ENCODE measurements at places on chromosomes 1 and 21. TPM values are rescaled to one million over a fixed set of nuclear protein-coding genes. Genes with fewer than 3 reads are reported as not detected.

DNA sequence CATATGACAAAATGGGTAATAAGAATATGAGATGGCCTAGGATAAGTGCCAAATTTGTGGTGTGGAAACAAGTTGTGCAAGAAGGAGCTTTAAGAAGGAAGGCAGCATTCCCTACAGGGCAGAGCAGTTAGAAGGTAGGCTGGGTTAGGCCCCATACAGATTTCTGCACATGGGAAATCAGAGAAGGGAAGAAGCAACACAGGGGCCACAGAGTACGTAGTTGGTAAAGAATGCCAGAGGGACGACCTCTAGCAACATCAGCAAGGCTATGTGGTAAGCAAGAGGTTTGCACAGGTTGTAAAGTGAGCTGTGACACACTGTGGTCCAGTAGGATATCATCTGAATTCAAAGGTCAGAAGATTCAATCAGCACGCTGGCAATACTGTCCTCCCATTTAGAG is 765.6 kb upstream of the B3GALT2 start:
- H3K4me1 ChIP-seq, result no peaks in the 10 kb centered on the region
- H3K36me3 ChIP-seq, result no peaks in the 10 kb centered on the region
- H3K27me3 ChIP-seq, result no peaks in the 10 kb centered on the region
- no peak overlapping the region for H3K4me3 ChIP-seq
- H3K27ac ChIP-seq, result no peak overlapping the region
- DNase-seq, result no peak

GRCh38 chr1:3660704-3661103 is 8.4 kb downstream of the TP73 start:
- peaks cover 7% of the 10 kb centered on the region for H3K4me1 ChIP-seq
- peaks cover 38% of the 10 kb centered on the region for H3K27me3 ChIP-seq
- no peaks in the 10 kb centered on the region for H3K36me3 ChIP-seq
- H3K27ac ChIP-seq, result no peak overlapping the region
- H3K4me3 ChIP-seq, result no peak overlapping the region

- no peak for DNase-seq
- no peak overlapping the region for H3K27ac ChIP-seq
- no peaks in the 10 kb centered on the region for H3K36me3 ChIP-seq
- H3K4me3 ChIP-seq, result no peak overlapping the region
- peaks cover 51% of the 10 kb centered on the region for H3K27me3 ChIP-seq
These were observed 60.7 kb upstream of the PAX7 start for GRCh38 chr1:18569811-18570545.

DNA sequence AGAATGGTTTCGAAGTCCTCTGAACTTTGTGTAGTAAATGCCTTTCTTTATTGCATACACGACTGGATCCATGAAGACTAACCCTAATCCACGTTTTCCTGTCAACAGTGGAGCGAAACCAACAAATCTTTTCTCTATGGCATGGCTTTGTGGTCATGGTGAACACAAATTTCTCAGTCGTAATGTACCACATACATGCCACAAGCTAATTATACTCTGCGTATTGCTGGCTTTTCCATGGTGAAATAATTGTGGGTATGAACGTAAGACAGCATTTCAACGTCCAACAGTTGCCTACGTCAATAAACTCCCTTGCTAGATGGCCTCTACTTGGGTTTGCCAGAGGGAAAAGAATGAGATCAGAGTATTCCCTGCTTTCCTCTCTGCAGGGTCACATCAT is 27.5 kb downstream of the INTS7 start:
- H3K4me3 ChIP-seq, result no peak overlapping the region
- H3K27me3 ChIP-seq, result no peaks in the 10 kb centered on the region
- no peaks in the 10 kb centered on the region for H3K4me1 ChIP-seq
- no peak overlapping the region for H3K27ac ChIP-seq
- H3K36me3 ChIP-seq, result peaks cover 23% of the 10 kb centered on the region

Gene CHIA
- total RNA-seq, result not detected

DNA sequence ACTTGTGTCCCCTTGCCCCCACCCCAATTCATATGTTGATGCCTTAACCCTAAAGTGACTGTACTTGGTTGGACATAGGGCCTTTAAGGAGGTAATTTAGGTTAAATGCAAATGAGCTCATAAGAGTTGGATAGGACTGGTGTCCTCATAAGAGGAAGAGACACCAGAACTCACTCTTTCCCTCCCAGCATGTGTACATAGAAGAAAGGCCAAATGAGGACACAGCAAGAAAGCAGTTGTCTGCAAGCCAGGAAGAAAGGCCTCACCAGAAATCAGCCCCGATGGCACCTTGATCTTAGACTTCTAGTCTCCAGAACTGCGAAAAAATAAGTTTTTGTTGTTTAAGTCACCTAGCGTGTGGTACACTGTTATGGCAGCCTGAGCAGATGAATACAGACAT is 45.5 kb downstream of the RAB3GAP2 start:
- H3K36me3 ChIP-seq, result peaks cover 7% of the 10 kb centered on the region
- no peak for DNase-seq
- no peak overlapping the region for H3K4me3 ChIP-seq
- no peak overlapping the region for H3K27ac ChIP-seq
- peaks cover 6% of the 10 kb centered on the region for H3K4me1 ChIP-seq
